ENCODE measurements at places on chromosomes 11 and 22. TPM values are rescaled to one million over a fixed set of nuclear protein-coding genes. Genes with fewer than 3 reads are reported as not detected.

The MMP27 gene
- not detected for total RNA-seq

The RAB36 gene
- 0.09 TPM for total RNA-seq

The NLRP14 gene
- total RNA-seq = 0.65 TPM

The CARD10 gene
- total RNA-seq = 4.6 TPM

The CALCA gene
- total RNA-seq = not detected

The NAALAD2 gene
- 0.09 TPM for total RNA-seq

The TIMM10 gene
- total RNA-seq = 159 TPM

The ALG12 gene
- 11.0 TPM for total RNA-seq

- no peak for DNase-seq
Observed at GRCh38 chr11:126452241-126453101, 97.0 kb downstream of the ST3GAL4 start.

DNA sequence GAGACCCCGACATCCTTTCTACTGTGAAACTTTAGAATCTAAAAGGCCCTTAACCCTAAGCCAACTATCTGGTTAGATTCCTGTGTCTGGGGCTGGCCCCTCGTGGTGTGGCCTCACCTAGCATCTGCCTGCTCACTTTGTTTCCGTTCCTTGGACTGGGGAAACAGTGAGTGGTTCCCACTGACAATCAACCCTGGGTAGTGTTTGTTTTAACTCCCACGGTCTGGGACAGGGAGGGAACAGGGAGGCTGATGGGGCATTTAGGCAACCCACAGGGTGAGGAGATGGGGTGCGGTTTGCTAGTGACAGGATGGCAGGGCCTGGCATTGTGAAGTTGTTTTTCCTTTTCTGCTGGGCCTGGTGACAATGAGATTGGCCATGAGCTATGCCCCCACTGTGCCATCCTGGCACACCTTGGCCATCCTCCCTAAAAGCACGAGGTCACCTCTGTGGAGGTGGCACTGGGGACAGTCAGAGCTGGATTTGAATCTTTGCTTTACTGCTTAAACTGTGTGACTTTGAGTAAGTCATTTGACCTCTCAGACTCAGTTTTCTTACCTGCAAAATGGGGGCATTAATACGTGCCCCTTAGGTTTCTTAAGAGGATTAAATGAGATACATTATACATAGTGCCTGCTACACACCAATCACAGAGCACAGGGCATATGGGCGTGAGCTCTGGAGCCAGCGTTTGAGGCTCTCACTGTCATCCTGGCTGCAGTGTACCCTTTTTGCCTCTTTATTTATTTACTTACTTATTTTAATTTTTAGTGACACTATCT lies 31.4 kb downstream of the CHRDL2 start:
- DNase-seq = no peak

- DNase-seq = no peak
Observed at GRCh38 chr22:43720716-43721115, 91.4 kb downstream of the EFCAB6 start.

DNA sequence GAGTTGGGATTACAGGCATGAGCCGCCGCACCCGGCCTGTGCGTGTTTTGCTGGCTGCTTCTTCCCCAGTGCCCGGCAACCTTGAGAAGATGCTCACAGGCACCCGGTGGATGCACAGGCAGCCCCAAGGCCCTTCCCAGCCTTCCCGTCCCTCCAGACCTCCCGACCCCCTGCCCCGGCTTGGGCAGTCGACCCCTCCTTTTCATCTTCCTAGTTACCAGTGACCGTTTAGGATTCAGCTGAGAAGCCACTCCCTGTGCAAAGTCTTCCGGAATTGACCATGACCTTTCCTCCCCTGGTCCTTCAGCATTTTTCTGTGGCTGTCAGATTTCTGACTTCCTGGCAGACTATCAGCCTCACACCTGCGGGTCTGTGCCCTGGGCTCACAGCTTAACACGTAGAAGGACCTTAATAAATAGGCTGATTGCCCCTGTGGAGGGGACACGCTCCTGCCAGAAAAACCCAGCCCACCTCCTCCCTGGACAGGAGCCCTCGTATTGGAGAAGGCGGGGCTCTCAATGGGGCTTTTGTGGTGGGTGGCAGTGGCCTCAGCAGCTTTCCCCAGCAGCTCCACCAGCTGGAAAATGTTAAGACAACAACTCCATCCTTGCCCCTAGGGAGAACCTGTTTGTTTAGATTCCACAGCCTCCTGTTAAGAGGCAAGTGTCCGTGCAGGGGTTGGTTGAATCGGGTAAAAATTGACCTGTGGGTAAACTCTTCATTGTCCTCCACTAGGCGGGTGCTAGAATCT lies 10.4 kb upstream of the ANO1 start:
- DNase-seq = no peak

- peak; percentile 54 for DNase-seq
Observed at GRCh38 chr22:31857247-31857646, 87.1 kb upstream of the YWHAH start.

DNA sequence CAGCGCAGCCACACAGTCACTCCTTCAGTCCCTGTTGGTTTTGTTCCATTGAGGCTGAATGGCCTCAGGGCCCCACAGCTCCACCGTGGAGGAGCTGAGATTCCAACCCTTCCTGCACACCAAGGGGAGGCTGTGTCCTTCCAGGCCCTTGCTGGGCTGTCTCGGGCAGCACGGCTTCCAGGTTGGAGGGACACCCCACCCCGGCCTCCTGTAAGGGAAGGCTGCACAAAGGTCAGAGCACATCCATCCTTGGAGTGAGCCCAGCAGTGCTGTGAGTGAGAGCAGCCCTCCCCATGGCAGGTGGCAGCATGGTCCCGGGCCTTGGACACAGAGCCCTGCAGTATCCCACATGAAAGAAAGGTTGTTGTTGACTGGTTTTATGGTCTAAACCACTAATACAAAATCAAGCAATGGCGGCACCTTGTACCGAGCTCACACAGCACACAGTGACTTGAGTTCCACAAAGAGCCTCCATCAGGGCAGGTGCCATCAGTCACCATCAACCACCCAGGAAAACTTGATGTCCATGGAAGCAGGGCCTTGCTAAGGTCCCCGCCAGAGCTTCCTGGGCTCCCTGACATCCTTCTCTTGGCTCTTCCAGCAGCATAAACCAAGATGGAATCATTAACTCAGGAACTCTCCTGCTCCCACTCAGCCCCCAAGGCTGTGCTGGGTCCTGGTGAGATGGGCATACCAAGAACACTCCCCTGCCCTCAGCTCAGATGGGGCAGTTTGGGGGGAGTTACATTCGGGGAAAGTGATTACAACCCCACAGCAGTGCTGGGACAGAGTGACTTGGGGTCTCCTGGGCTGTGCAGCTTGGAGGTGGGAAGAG lies 1500.4 kb downstream of the TBC1D22A start:
- no peak for DNase-seq

GRCh38 chr11:46551261-46551660 lies 42.6 kb downstream of the AMBRA1 start:
- no peak for DNase-seq

DNA sequence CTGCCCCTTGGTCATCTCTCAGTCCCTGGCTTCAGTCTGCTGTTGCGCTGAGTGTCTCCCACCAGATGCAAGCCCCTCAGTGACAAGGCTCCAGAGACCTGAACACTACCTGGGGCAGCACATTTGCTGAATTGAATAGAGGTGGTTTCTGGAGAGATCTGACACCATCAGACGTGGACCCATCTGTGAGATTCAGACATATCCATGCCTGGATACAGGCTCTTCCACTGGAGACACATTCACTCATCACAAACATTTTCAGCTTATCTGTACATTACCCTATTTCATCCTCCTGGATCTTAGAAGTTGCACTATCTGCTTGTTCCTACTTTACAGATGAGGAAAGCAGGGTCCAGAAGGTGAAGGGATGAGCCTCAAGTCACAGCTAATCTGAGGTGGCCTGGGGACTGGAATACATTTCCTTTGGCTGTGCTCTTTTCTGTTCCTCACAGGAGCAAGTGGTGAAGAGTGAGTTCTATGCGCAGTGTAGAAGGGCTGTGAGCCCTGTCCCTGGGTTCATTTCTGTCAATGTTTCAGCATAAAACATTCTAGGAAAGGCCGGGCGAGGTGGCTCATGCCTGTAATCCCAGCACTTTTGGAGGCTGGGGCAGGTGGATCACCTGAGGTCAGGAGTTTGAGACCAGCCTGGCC lies 19.0 kb downstream of the ATG16L2 start:
- no peak for DNase-seq

DNA sequence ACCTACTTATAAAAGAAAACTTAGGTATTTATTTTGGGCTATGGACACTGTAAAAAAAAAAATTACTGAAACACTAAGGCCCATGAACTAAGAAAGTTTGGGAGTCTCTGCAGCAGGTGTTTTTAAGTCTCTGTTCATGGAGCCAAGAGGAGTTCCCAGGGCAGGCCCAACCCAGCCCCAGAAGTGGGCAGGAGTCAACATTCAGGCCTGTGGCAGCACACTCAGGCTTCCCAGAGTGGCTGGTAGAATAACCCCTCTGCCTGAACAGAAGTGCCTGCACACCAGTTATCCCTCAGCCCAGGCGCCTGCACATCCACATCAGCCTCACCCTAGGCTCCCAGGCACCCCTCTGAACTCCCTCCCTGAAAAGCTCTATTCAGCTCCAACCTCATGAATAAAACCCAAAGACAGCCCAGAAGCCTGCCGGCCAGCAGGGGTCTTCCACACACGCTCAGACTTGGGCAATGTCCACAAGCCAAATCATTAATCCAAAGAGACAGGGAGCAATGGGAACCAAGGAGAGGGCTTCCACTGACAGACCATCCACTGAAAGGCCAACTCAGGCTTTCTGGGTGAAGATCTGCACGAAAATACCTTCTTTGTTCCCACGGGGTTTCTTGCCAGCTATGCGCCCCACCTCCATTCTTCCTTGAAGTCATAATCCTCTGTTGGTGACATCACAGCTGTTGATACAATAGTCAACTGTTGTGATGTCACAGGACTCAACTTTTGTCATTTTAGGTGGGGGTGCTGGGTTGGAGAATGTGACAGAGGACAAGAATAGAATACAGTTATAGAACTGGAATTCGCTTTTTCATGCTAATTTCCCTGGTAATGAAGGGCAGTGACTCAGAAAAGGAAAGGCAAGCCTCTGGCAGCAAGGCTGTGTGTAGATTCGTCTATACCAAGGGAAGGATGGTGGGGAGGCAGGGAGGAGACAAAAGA lies 83.7 kb downstream of the RPL27A start:
- DNase-seq = no peak

DNA sequence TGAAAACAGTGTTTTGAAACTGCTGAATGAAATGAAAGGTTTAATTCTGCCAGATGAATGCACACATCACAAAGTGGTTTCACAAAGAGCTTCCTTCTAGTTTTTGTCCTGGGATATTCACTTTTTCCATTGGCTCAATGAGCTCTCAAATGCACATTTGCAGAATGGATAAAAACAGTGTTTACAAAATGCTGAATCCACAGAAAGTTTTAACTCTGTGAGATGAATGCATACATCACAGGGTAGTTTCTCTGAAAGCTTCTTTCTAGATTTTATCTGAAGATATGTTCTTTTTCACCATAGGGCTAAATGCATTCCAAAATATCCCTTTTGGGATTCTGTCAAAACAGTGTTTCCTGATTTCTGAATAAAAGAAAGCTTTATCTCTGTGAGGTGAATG lies 237.6 kb downstream of the OR4A5 start:
- no peak for DNase-seq

DNA sequence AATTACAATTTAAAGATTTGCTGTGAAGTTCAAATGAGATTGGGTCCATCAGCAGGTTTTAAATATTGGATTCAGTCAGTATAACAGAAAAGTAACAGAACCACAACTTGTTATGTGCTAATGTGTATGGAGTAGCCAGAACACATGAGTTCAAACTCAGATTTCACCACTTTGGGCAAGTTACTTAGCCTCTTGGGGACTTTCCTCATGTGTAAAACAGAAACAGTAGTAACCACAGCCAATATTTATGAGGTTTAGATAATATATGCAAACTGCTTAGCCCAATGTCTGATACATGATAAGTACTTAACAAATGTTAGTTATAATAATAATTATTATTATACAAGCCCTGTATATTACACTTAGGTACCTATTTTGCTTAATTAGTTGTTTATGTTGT lies 21.8 kb upstream of the SLC5A12 start:
- DNase-seq = no peak
